ENCODE measurements at places on chromosomes 3 and 15.

DNA sequence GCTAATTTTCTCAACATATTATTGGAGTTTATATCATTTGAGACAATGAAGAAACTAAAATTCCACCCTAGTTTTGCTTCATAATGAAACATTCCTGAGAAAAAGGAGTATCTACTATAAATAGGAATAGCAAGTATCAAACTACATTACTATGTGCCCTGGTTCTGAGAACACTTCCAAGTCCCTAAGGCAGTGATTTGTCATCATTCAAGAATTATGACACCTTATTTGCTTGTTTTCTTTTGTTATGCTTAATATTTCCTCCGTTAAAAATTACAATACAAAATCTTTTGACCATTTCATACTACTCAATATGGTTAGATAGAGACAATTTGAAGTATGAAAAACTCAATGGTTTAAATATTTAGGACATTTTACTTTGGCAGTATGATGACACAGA lies 707.8 kb upstream of the GOLIM4 start:
- DNase-seq = peak; percentile 16

DNA sequence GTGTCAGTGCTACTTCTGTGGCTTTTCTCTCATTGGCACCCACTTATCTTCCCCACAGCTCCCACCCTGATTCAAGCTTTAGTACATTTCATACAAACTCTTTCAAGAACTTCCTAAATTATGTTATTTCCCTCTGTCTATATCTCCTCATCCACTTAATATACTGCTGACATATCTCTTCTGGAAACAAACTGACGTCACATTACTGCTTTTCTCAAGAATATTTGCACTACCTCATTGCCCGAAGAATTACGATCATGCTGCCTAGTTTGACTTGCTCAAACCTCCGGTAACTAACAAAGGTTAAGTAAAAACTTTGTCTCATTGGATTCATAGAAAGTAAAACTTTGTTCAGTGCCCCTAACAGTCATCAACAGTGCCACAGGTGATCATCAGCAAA lies 76.5 kb downstream of the STAC start:
- no peak for DNase-seq

- DNase-seq = peak; percentile 34
Measured at GRCh38 chr3:160677459-160677881, 510 bp downstream of the ARL14 start.

DNA sequence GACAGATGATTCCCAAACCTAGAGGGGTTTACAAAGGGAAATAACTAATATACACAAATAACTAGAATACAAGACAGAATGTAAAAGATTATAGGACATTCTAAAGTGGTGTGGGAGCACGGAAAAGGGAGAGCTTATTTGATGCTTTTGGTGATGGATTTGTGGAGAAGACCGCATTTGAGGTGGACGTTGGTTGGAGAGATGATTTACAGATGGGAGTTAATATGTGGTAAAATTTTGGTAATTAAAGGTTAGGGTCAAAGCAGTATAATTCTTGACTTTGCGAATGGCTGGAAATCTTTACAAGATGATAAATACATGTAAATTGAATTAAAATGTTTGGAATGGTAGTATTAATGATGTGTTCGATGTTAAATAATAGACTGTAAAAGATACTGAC lies 1.2 kb downstream of the KNL1 start:
- no peak for DNase-seq

DNA sequence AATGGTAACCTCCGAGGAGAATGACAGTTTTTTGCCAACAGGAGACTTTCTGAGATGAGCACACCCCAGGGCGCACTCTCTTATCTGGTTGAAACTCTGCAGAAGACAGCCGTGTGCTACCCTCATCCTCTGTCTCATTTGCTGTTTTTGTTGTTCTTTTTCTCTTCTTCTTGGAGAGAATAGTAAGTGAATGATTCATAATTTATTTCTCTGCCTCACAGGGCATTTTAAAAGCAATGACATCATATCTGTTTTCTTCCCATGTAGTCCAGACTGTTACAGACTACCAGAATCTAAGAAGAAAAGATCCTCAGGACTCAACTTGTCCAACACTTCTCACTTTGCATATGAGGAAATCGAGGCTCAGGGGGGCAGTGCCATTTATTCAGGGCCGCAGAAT lies 771.1 kb upstream of the GRM7 start:
- DNase-seq = no peak

- no peak for DNase-seq
Measured at GRCh38 chr3:127714125-127714571, 41.4 kb downstream of the ABTB1 start.

GRCh38 chr15:76353023-76353577 lies 16.5 kb downstream of the ISL2 start:
- DNase-seq = no peak

GRCh38 chr3:161602475-161602874 lies 105.9 kb downstream of the OTOL1 start:
- DNase-seq = no peak

GRCh38 chr3:13045241-13045903 lies 27.9 kb downstream of the IQSEC1 start:
- no peak for DNase-seq

- DNase-seq = peak; percentile 41
Measured at GRCh38 chr15:94206463-94207167, 24.7 kb upstream of the MCTP2 start.

DNA sequence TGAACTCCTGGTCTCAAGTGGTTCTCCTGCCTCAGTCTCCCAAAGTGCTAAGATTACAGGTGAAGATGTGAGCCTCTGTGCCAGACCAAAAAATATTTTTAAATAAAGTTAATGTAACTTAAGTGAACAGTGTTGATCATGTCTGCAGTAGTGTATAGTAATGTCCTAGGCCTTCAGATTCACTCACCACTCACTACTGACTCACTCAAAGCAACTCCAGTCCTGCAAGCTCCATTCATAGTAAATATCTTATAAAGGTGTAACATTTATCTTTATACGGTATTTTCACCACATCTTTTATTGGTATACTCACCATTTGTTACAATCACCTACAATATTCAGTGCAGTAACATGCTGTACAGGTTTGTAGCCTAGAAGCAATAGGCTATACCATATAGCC lies 264.2 kb downstream of the ULK4 start:
- DNase-seq = no peak

GRCh38 chr3:24829011-24829581 lies 334.4 kb upstream of the THRB start:
- DNase-seq = peak; percentile 75

DNA sequence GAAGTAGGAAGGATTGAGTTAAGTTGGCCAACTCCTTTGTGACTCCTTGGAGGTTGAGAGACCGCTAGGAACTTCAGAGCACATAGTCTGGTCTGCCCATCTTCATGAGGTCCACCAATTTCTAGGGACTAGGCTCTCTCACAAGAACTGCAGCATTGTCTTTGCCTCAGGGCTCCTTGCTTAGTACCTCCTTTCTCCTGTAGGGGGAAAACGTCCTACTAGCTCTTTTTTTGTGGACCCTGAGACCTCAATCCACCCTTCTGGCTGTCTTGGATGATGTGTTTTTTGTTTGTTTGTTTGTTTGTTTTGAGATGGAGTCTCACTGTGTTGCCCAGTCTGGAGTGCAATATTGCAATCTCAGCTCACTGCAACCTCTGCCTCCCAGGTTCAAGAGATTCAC lies 21.6 kb downstream of the REC114 start:
- peak; percentile 13 for DNase-seq

- peak; percentile 17 for DNase-seq
Measured at GRCh38 chr3:62046326-62046725, 327.0 kb downstream of the FEZF2 start.

GRCh38 chr15:34318277-34319079 lies 19.1 kb downstream of the SLC12A6 start:
- peak; percentile 81 for DNase-seq

DNA sequence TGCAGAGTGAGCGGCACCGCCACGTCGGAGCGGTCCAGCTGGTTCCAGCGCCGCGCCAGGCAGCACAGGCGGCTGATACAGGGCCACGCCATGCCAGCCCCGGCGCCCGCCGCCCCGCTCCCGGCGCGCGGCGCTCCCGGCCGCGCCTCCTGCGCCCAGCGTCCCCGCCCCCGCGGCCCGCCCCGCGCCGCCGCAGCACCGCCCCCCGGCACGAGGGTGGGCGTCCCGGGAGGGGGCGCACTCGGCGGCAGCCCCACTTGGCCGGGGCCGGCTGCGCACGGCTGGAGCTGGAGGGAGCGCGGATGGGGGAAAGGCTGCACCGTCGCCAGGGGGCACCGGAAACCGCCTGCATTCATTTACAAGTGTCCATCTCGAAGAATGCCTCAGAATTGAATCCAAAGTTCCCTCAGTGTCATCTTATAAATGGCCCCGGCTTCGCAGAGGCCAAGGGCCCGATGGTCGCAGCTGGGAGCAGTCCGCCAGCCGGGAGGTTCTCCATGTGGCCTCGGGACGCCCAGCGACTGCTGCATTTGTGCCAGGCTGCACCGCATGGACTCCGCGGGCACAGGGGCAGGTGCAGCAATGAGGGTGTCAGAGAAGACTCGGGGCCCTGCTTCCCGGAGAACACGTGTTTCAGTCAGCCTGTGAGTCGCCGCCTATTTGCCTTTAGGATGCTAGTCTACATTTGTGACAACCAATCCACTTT lies at the start of gene MAP6D1:
Gene MAP6D1 (minus strand): TSS at position 122 of the 706 bp plus-strand sequence. CDS start 30 bp downstream, at position 92.
- peak; percentile 88 for DNase-seq

GRCh38 chr3:42345811-42346210 lies 64.6 kb downstream of the LYZL4 start:
- no peak for DNase-seq

GRCh38 chr3:123791898-123792297 lies 92.2 kb downstream of the MYLK start:
- no peak for DNase-seq

All from AG20443 (cell line).